NCI-H2081 treated with DMSO at 0.1 percent for 48 hours (cell line): ENCODE measurements at places on chromosomes 12 and 14.

DNA sequence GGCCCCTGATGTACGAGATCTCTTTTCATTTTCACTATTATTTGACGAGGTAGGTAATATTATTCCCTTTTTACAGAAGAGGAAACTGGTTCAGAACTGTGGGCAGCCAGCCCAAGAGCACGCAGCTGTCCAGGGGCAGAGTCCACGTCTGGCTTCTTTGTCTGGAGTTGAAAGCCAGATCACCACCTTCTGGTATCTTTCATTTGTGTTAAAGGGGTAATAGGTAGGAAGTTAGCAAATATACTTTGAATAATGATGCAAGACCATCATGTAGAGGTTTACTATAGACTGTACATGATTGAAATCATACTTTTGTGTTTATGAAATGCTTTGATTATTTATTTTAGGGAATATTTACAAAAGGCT, 144.1 kb upstream of the AMIGO2 start:
- no peak for DNase-seq

GRCh38 chr12:44240186-44240585, 404.3 kb downstream of the TMEM117 start:
- no peak for DNase-seq

GRCh38 chr14:69291396-69291795, 31.4 kb downstream of the GALNT16 start:
- no peak for DNase-seq

DNA sequence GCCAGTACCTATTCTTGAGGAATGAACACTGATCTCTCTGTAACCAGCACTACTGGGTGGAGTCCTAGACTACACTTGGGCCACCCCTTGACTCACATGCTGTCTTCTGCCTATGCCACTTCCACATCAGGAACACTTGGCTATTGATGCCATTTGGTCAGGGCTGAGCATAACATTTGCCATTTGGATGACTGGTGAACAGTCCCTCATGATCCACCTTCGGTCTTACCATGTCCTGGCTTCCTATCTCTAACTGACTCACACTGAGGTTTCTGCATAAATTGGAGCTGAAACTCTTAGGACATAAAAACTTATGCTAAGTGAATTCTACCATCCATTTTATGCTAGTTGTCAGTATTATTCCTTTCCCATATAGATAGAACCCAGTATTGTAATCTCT, 91.7 kb upstream of the PELI2 start:
- no peak for DNase-seq

- no peak for DNase-seq
Observed at GRCh38 chr14:91870001-91870400, 2.7 kb upstream of the TC2N start.

DNA sequence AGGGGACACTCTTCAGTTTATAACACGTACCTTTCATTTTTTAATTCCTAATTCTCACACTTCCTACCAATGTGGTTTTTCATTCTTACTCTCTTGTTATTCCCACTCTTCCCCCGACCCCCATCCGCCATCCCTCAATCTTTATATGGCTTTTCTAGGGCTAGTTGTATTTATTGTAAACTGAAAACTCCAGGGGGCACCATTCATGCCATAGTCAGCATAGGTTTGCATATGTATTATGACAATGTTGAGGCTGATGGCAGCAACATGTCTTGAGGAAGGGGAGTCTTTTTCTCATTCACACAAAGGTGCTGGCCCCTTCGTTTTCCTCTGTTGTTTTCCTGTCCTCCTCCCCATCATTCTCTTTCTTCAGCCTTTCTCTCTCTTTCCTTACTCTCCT, 27.7 kb upstream of the LTA4H start:
- DNase-seq, result no peak

DNA sequence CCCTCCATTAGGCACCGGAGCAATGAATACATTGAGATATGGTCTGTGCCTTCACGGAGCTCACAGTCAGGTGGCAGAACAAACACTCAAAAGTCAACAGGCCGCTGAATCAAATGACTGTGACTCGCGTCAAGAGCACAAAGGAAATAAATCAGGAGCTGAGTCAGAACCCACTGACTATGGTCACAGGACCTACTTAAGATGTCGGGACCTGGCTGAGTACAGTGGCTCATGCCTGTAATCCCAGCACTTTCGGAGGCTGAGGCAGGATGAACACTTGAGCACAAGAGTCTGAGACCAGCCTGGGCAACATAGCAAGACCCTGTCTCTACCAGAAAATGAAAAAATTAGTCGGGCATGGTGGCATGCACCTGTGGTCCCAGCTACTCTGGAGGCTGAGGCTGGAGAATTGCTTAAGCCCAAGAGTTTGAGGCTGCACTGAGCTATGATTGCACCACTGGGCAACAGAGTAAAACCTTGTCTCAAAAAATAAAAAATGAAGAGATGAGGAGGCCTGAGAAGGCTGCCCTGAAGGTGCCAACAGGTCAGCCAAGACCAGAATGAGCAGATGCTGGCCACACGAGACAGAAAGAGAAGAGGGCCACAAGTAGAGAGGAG, 19.9 kb downstream of the TMEM233 start:
- no peak for DNase-seq

DNA sequence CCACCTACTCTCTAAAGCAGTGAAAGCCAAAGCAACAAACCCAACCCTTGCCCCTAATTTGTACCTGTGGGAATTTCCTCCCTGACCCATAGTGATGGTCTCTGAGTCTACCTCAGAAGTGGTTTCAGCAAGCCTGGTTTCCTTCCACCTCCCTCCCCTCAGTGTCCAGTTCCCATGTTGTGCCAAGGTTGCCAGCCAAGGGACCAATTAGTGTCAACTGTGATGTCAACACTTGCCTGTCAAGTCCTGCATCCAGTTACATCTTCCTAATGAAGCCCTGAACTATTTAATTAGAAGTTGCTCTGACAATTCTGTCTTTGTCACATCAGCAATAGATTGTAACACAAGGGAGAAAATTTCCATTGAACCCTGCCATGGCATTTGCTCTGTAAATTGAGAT, 194.4 kb upstream of the CCDC196 start:
- DNase-seq, result no peak
